ENCODE measurements at places on chromosomes 5 and 9.

DNA sequence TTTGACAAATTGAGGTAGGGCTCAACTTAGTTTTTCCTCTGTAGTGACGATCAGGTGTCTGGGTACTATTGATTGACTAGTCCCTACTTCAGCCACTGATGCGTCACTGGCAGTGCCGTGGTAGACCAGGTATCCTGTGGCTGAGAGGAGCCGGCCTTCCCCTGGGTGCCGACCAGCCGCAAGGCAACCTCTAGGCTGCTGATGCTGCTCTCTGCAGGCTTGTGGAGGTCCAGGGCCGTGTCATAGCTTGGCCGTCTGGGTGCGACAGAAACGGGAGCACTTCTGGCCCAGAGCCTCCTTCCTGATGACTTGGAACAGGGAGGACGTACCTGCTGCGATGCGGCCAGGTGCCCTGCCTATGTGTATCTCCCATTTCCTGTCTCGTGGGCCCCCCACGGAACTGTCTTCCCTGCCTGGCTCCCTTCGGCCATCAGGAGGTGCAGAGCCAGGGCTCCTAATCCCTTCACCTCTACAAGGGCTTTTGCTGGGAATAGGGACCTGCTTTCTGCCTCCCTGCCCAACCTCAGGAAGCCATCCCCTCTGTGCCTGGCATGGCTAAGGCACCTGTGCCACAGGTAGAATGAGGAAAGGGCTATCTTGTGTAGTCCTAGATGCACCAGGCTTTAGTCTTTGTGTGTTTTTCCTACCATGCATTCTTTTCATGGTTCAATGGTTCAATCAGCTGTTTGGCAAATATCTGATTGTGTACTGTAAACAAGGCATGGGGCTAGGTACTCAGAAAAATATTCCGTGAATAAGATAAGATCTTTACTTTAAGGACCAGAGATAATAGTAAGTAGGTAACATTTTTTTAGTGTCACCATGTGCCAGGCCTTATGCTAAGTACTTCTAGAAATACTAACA lies 44.6 kb downstream of the MVB12B start:
- DNase-seq, result no peak

- DNase-seq, result no peak
Observed at GRCh38 chr5:138271281-138271680, 3.1 kb downstream of the GFRA3 start.

DNA sequence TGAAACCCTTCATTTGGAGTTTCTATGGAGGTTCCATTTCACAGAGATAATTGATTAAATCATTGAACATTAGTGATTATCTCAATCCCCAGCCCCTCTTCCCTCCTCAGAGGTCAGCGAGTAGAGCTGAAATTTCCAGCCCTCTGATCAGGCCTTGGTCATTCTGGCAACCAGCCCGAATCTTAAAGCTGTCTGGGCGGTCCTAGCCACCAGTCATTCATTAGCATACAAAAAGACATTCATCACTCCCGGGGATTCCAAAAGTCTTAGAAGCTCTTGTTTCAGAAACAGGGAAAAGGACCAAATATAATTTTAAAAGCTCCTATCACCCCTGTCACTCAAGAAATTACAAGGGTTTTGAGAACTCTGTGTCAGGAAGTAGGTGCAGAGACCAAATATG lies 41.3 kb downstream of the ZNF474 start:
- no peak for DNase-seq

- DNase-seq, result peak; percentile 39
Observed at GRCh38 chr9:97398999-97399758, 12.7 kb upstream of the TDRD7 start.

- no peak for DNase-seq
Observed at GRCh38 chr9:20570756-20571155, 51.5 kb downstream of the MLLT3 start.

DNA sequence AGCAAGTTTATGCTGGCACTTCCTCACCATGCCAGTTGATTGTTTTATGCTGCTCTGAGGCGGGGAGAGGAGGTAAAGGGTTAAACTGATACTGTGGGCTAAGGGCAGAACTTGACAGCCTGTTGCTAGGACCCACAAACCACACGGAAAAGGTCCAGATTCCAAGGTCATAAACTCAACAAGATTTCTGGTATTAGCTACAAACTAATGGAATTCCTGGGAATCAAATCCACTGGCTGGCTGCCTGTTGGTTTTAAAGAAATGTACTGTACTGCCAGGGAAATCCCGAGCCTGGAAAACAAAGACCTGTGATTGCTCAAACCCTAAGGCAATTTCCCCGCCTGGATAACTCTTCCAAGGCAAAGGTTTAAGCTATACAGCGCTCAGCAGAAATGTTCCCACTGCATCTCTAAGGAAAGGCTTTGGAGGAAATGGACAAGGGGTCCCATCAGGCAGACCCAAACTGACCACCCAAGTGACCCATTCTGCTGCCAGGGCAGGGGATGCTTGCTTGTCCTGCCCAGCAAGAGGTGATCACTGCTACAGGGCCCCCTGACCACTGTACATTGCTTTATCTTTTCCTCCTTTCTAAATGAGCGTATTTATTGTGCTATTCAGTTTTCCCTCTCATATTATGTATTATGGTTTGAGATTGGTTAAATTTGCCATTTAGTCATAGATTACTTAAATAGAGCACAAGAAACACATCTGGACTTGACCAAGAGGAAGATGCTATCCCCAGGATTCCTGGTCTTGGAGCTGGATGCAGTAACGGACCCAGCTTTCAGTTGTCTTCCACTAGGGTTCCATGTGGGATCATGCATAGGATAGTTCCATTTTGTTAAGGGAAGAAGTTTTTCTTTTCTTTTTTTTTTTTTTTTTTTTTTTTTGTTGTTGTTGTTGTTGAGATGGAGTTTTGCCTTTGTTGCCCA lies 124.3 kb downstream of the SUSD1 start:
- DNase-seq, result no peak
